ENCODE measurements at places on chromosomes 7 and 10.

DNA sequence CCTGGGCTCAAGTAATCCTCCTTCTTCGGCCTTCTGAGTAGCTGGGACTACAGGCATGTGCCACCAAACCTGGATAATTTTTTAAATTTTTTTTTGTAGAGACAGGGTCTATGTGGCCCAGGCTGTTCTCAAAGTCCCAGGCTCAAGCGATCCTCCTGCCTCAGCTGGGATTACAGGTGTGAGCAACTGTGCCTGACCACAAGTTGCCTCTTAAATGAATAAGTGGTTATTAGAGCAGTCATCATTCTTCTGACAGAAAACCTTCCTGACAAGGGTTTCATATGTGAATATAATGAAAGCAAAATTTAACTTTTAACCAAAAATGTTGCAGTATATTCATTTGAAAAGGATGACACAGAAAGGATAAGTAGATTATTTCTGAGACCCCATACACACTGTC is 532.5 kb downstream of the GRM8 start:
- no peak for DNase-seq

GRCh38 chr7:70833726-70834125 is 298.2 kb upstream of the GALNT17 start:
- DNase-seq: no peak

DNA sequence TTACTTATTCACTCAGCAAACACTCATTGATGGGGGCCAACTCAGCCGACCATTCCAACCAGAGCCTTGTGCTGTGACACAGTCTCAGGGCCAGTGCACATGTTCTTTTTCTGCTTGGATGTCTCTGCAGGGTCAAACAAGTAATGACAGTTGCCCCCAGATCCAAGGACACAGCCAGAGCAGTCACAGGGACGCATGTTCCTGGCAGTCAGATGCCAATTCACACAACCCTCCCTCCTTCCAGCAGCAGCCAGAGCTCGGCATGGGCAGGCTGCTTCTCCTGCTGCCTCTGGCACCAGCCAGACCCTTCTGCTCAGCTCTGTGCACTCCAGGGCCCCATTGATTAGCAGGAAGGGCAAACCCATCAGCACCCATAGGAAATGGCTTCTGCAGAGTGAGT is 20.3 kb downstream of the DRGX start:
- DNase-seq: no peak

DNA sequence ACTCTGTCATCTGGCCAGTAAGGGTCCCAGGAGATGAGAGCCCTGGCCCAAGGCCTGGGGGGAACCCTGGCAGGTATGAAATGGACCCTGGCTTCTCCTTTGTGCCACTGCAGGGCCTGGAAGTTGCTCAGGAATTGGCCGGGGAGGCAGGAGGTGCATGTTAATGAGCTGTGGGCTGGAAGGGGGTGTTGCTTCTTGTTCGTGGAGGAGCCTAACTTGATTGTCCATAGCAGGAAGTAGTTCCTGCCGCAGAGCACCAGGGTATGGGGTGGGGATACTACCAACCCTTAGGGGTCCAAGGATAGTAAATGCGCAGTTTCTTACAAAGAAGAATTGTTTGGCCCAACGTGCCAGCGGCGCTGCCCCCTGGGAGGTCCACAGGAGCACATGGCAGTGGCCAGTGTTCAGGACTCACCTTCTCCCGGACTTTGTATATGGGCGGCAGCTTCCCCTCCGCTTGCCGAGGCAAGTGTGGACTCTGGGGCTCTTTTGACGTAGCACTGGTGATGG is 21.5 kb downstream of the TEX36 start:
- no peak for DNase-seq

DNA sequence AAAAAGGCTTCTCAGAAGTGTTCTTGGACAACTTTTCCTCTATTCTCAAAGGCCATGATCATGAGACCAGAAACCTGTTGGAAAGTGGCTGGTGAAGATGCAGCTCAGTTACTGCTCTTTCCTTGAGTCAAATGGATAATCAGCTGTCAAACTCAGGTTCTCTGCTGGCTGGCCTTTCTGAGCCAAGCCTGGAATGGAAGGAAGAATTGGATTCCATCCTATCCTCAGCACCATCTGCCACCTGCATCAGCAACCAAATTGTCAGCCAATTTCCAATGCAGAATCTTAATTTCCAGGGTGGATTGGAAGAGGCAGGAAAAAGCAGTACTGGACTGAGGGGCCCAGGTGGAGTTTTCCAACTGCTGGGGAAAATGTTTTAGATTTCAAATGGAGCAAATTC is 631.7 kb downstream of the KCNMA1 start:
- no peak for DNase-seq

- DNase-seq: no peak
Observed at GRCh38 chr7:539731-540411, 20.2 kb upstream of the PDGFA start.

- no peak for DNase-seq
Observed at GRCh38 chr10:34033078-34033477, 698.6 kb upstream of the NRP1 start.

DNA sequence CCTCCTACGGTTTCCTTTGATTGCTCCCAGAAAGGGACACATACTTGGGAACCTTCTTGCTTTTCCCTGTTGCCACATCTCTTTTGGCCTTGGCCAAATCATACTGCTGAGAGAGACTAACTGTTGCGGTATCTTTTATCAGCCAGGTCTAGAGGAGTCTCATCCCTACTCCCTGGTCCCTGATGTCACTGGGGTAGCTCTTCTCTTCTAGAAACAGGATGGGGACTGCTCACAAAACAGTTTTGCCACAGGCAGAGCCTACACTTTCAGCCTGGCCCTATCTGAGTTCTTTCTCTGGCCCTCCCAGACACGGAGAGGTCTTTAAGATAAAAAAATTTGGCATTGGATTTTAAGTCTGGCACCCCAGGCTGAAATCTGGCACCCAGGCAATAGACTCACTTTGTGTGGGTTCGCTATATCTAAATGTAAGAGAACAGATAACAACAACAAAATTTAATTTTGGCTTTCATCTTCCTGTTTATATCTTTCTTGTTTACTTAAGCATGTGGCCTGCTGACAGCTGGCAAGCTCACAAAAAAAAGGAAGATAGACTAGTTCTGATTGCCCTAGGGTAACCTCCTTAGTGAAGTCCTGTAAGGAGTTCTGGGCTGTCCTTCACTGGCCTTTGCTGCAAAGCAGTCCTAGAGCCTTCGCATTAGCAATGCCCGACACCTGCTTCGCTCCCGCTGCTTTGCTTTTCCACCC is 228.3 kb upstream of the NPVF start:
- no peak for DNase-seq

GRCh38 chr7:80935991-80936780 is 17.3 kb upstream of the SEMA3C start:
- DNase-seq: no peak

DNA sequence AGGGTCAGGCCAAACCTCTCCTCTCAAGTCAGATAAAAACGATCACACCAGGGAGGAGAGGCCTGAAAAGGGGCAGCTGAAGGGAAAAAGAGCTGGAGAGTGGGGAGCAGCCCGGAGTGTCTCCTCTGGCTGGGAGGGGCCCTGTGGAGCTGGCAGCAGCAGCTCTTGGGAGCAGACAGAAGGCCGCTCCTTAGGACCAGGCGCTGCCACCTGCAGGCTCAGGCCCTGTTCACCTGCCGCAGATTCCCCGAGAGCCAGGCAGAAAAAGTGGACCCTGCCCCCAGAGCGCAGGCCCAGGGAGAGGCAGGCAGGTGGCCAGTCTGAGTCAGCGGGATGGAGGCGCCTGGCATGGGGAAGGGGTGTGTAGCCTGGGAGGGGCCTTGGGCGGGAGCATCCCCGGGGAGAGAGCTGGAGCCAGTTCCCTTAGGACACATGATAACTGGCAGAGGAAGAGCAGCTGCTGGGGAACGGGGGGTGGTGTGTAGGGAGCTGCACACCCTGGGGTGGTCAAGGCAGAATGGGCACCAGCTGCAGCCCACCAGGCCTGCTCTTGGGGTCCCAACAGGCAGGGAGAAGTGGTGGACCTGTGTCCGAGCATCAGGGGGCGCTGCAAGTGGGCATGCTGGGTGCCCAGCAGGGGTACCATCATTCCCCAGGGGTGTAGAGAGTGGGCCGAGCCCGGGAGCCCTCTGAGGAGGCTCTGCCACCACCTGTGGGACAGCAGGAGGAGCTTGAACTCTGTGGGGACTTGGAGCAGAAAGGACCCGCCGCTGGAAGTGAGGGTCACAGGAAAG is 177.2 kb upstream of the RHEB start:
- no peak for DNase-seq

- no peak for DNase-seq
Observed at GRCh38 chr10:110860576-110861241, 11.0 kb upstream of the PDCD4 start.

DNA sequence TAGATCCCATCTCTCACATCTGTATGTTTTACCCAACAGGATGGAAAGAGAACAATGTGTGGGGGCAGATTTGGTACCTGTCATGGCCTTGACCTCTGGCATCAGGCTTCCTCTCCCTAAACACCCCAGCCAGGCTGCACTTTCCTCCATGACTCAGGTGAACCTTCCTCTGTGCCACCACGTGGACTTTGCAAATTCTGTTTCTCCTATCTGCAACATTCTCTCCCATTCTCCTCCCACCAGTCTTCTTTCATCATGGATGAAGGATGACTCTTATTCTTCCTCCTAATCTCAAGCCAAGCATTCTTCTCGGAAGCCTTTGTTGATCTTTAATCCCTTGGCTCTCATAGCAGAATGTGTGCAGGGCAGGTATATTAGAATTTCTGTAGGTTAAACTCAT is 355.4 kb downstream of the KCNMA1 start:
- DNase-seq: no peak

GRCh38 chr7:70317356-70317755 is 719.1 kb downstream of the AUTS2 start:
- DNase-seq: no peak

DNA sequence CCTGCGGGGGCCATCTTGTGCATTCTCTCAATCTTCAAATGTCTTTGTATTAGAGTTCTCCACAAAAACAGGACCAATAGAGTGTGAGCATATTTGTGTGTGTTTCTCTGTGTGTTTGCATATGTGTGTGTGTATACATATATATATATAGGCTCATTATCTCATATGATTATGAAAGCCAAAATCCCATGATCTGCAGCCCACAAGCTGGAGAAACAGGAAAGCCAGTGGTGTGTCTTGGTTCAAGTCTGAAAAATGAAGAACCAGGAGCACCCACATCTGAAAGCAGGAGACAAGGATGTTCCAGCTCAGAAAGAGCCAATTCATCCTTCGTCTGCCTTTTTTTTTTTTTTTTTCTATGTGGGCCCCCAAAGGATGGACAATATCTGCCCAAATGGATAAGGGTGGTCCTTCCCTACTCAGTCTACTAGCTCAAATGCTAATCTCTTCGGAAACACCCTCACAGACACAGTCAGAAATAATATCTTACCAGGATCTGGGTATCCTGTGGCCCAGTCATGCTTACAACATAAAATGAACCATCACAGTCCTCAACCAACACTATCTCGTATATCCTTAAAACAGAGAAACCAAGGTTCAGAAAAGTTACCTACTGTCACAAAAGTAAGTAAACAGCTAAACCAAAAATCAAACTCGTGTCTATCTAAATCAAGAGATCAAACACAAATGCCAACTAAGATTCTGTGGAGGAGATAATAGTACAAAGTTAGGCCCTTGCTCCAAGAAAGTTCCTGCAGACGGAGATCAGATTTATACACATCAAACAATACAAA is 141.9 kb downstream of the JMJD1C start:
- peak; percentile 77 for DNase-seq

GRCh38 chr7:11881680-11882079 is 49.7 kb upstream of the THSD7A start:
- no peak for DNase-seq

GRCh38 chr10:7480742-7481367 is 70.0 kb upstream of the SFMBT2 start:
- peak; percentile 72 for DNase-seq

DNA sequence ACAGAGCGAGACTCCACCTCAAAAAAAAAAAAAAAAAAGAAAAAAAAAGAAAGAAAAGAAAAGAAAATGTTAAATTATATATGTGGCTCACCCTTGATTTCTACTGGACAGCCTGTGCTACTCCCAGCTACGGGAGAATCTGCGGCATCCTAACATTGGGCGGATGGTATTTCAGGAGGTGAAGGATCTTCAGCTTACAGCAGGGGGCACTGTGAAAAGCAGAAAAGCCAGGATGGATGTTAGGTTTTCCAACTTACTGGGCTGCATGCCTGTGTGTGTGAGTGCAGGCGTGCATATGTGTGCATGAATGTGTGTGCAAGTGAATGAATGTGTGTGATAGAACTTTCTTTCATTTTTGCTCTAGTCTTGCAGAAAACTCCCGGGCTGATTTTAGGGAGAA is 1066.5 kb downstream of the TYW1 start:
- peak; percentile 1 for DNase-seq

DNA sequence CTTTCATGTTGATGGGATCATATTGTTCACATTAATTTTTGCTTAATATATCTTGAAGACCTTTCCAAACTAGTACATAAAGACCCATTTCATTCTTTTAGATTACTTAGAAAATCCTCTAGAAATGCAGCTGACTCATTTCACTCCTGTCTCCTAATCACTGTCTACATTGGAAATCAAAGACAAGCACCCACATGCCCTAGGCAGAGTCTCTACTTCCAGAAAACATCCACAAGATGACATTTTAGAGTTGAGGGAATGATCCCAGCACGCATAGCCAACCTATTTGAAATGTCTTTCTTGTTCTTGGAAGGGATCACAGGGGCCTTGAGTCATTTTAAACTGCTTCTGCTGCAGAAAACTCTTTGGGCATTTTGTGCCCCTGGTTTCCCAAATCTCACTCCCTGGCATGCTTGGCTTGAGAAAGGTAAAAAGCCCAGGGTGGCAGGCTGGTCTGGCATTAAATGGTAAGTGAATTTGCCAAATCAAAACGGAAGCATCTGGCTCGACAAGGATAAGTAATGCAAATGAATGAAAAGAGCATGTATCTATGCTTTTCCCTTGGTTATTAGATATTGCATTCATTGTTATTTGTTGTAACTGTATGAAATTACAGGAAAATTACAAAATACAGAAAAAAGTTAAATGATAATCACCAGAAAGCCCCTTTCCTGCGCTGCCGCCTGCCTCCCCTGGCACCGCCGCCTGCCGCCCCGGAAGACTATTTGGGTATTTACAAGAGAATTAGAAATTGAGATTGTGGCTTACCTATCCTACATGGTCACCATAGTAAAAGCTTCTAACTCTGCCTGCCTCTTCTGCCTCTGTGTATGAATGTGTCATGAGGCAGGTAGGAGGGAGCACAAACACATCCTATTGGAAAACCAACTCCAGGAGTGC is 225.3 kb downstream of the PTEN start:
- DNase-seq: no peak

- peak; percentile 19 for DNase-seq
Observed at GRCh38 chr7:124101173-124101768, 68.4 kb upstream of the TMEM229A start.

GRCh38 chr10:103855424-103855823 is at the start of gene SH3PXD2A:
TSS of gene SH3PXD2A (minus strand) at chr10:103855576. CDS start at chr10:103855266, 310 bp downstream.
- DNase-seq: no peak

GRCh38 chr7:50404392-50404791 is 45.8 kb downstream of the FIGNL1 start:
- DNase-seq: no peak

- DNase-seq: no peak
Observed at GRCh38 chr10:3398825-3399646, 226.5 kb upstream of the PITRM1 start.

GRCh38 chr10:20257422-20257821 is 441.2 kb downstream of the PLXDC2 start:
- DNase-seq: no peak

Measured in suppressor macrophage (primary cell).